ENCODE measurements at places on chromosomes 12 and 14.

DNA sequence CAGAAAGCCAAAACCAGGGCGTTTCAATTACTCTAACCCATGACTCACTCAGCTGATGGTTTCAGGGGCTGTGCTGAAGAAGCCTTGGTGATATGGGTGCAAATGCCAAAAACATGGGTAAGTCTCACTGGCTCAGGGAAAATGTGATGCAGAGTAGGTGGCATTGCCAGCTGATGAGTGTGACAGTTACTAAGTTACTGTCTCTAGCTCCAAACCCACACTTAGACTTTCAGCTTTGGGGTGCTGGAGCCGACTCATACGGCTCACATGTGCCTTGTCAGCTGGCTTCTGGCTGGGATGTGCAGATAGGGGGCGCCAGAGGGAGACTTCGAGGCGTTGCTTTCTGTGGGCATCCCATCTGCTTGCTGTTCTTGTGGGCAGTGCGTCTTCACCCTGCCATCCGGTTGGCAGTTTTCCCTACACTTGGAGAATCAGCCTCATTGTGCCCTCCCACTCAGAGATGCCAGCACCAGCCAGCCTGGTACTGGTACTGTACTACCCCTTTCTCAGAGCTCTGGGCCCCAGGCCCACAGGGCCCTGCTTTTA, 11.1 kb upstream of the KRT7 start:
- peak; percentile 47 for DNase-seq

DNA sequence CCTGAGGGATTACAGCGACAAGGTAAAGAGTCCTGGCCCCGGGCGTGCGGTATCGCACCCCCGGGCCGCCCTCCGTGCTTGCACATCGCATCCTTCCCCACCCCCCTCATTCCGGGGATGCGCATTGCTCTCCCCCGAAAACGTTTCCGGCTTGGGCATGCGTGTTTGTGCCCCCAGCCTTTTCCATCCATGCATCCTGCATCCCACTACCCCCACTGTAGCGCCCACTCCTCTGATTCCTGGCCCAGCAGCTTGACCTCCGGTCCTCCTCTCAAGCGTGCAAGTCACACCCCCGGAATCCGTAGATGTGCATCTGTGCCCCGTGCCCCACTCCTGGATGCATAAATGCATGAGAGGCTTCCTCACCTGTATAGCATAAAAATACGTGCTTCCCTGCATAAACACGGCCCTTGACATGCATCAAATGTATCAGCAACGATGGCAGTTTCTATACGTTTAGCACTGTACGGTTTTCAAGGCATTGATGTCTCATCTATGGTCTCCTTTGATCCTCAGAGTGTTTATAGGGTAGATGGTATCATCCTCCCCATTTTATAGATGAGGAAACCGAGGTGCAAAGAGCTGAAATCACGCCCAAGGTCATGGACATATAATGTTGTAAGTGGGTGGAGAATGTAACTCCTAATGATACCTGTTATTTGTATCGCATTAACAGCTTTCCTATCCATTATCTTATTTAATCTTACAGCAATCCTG, 484 bp downstream of the RIC8B start:
- no peak for DNase-seq

DNA sequence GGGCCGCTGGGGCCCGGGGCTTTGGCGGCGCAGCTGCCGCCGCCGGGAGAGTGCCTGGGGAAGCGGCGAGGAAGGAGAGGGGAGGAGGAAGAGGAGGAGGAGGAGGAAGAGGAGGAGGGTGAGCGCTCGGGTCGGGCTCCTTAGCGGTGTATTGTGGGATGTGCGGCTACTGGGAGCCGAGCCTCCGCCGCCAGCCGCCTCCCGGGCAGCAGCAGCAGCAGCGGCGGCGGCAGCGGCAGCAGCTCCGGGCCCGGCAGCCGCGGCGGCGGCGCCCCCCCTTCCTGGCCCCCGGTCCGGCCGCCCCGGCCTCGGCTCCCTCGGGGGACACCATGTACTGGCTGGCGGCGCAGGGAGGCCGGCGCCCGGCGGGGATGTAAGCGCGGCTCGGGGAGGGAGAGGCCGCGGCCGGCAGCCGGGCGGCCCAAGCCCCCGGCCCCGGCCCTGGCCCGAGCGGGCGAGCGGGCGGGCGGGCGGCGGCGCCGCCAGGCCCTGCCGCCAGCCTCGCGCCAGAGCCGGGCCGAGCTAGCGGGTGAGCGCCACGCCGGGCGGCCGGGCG, at the start of gene SETD1B:
Gene SETD1B (plus strand): TSS at position 149 of the 556 bp plus-strand sequence. CDS start 729 bp downstream, outside the sequence.
- DNase-seq, result peak; percentile 66

DNA sequence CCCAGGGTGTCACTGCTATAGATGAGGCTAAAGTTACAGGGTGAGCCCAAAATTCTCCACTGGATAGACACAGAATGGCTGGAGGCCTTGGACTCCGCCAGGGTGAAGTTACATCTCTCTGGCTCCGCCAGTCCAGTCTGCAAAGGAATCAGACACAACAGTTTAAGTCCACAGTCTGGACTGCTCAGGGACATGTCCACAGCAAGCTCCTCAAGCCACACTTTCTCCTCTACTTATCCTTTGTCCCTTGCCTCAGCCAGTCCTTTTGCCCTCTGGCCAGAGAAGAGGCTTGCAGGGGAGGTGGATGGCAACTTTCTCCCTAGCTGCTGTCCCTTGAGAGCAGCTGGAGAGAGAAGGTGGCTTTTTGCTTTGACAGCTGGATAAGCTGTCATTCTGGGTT, 28.0 kb downstream of the PTPRB start:
- DNase-seq, result no peak

DNA sequence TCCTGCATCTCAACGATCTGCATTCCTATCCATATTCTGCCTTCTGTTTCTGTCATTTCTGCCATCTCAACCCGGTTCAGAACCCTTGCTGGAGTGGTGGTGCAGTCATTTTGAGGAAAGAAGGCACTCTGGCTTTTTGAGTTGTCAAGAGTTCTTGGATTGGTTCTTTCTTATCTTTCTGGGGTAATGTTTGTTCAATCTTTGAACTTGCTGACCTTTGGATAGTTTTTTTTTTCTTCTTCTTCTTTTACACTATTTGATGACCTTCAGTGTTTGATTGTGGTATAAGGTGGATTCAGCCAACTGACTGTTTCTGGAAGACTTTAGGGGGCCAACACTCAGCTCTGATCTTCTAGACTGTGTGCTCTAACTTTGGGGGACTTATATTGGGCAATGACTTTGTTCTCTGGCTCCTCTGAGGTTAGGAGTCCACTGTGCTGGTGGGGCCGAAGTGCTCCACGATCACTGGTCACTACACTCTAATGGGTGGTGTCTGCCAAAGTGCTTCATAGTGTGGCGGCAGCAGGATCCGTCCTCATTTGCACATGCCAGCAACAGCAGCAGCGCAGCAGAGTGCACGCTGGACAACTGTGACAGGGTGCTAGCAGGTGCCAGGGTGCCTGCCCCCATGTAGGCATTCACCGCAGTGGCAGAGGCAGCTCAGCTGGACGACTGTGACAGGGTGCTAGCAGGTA, 255.8 kb downstream of the FBXL14 start:
- no peak for DNase-seq

DNA sequence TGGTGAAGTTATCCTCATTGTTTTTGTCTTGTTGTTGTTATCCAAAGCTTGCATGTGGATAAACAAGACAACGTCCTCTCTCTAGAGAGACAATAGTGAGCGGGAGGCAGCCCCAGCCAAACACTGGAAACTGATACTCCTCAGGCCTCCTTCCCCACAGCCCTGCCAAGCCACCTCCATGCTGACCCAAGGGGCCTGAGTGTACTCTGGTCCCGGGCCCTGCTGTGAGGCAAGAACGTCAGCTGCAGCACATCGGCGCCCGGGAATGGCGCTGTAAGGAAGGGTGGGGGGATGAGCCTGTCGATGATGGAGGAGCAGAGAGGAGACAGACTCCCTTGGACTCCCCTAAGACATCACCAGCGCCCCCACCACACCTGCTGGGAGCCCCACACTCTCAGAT, 83.6 kb downstream of the ANO2 start:
- no peak for DNase-seq

- no peak for DNase-seq
Observed at GRCh38 chr12:28955931-28956330, 193.1 kb upstream of the FAR2 start.

GRCh38 chr12:58342736-58343135, 401.4 kb downstream of the ATP23 start:
- DNase-seq, result no peak

GRCh38 chr12:2543801-2544200, 251.0 kb upstream of the FKBP4 start:
- no peak for DNase-seq

DNA sequence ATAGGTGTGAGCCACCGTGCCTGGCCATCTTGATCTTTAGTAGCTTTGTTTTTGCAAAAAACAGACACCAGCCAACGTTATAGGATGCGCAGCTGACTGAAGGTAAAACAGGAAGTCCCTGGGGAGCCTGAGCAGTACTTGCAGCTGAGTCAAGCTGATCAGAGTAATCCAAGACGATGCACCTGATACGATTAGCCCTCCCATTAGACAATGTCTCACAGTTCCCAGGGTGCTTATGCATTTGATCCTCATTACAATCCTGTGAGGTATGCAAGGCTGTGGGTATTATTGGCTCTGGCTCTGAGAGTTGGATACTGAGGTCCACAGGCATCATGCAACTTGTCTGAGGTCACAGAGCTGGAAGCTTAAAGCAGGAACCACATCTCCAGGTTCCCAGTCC, 8.1 kb downstream of the KRT18 start:
- no peak for DNase-seq

DNA sequence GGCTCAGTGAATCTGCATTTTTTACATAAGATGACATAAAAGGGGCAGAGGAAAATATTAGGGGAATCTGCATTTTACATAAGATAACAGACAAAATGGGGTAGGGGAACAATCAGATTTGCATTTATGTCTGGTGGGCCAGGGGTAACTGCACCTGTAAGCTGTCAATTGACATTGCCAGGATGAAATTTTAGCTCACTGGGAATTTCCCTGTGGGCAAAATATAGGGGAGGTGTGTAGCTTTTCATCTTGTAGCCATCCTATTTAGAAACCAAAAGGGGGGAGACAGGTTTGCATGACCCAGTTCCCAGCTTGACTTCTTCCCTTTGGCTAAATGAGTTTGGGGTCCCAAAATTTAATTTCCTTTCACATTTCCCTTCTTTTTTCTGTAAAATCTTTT, 3.5 kb downstream of the PCNX4 start:
- DNase-seq, result no peak

GRCh38 chr12:48419116-48419935, 53.0 kb upstream of the ANP32D start:
- no peak for DNase-seq

- DNase-seq, result no peak
Observed at GRCh38 chr12:128804762-128805161, 19.0 kb downstream of the SLC15A4 start.

DNA sequence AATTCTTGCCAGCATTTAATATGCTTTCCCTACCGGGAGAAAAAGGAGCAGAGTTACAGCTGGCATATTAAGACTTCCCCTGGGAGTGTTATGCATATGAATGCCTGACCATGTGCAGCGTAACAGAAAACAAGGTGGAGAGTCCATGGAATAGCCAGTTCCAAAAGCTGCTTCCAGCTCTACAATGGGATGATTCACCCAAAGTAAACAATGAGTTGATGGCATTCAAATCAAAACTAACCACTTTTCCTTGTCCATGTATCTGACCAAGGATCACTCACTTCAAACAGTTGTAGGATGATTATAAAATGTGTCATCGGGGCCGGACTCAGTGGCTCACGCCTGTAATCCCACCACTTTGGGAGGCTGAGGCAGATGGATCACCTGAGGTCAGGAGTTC, 48.1 kb upstream of the BICDL1 start:
- DNase-seq, result no peak
